Ascending aorta (tissue), 2 donors: ENCODE measurements at places on chromosomes 16 and 17.

- no peak for DNase-seq
These were observed 187.5 kb downstream of the TANC2 start for GRCh38 chr17:63153488-63153887.

DNA sequence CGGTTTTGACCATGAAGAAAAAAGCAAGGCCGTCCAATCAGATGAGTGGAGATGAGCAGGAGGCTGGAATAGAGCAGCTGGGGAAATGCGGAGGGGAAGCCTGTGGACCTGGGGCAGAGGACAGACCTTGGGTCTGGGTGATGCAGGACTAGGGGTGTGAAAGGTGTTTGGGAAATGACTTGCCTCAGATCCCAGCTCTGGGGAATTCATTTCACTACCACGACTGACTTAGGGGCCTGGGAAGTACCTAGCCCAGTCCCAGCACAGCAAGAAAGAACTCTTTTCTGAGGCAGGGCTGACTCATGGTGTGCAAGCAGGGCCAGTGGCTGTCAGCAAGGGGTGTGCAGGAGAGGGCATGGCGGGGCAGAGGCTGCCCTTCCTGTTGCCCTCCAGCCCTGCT is 14.8 kb downstream of the DNAI2 start:
- DNase-seq, result no peak

DNA sequence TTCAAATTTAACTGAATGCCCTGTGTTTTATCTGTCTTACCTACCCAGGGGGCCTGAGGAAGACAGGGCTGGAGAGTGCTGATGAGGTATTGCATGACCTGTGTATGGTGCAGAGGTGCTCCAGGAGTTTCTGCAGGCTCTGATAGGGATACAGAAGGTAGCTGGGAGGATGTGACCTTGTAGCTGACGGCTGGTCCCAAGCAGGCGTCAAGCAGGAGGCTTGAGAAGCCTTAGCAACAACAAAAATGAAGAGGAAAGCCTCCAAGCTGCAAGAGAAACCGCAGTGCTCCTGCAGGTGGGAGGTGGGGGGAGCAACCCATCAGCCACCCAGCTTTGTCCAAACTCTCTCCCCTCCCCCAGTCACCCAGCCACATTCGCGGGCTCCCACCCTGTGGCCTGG is 40.4 kb downstream of the LAT start:
- DNase-seq, result no peak

- DNase-seq, result no peak
These were observed 36.2 kb downstream of the ABR start for GRCh38 chr17:1143573-1143972.

DNA sequence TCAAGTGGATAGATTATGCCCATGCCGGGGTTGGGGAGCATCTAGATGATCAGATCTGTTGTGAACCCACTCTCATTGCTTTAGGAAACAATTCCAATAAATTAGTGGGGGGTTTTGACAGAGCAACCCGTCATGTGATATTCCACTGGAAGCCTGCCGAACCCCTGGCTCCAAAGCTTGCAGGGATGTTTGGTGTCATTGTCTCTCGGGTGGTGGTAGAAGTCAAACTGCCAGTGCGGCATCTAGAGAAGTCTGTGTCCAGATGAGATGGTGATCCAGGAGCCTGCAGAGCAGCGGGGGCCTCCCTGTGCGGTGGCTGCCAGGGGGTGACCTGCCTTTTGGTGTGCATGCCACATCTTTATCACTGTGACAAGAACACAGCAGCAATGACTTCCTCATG is 91.7 kb downstream of the SHISA6 start:
- DNase-seq, result no peak

GRCh38 chr16:11610580-11610979 is 23.9 kb upstream of the LITAF start:
- DNase-seq, result no peak

DNA sequence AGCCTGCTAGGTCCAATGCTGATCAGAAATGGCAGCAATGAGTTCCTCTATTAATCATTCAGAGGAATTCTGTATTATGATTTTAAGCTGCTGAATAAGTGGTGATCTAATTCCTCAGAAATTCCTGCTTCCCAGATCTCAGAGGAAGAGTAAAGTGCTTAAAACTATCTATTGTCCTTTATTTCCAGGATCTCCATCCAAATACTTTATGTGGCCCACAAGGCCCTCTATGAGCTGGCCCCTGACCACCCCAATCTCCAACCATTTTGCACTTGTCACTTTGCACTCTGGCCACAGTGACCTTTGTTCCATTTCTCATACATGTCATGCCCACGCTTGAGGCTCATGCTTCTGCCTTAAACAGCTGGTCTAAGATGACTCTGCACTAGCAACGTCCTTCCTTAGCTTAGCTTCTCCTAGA is 93.7 kb downstream of the CA10 start:
- DNase-seq, result no peak

- peak; percentile 60 for DNase-seq
These were observed 113.8 kb upstream of the SMURF2 start for GRCh38 chr17:64775701-64776570.

DNA sequence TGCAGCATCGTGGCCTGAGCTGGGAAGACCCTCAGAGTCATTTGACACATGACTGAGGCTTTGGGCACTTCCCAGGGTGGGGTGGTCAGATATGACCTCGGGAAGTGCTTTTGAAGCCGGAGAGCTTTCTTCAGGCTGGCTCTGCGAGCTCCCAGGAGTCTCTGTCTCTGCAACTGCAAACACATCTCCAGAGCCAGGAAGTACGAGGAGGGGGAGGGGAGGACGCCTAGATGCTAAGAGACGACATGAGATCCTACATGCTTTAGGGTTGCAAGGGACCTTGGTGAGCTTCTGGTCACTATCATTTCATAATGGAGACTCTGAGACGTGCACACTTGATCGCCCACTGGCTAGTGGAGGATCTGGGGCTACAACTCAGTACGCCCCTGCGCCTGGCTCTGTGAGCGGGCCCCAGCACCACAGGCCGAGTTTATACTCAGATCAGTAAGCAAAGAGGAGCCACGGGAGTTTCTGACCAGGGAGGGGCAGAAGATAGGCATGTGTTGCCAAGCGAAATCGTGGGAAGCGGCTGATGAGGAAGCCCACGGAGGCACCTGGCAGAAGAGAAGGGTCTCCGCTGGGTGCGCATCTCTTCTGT is 527 bp upstream of the MGAT5B start:
- DNase-seq, result no peak

DNA sequence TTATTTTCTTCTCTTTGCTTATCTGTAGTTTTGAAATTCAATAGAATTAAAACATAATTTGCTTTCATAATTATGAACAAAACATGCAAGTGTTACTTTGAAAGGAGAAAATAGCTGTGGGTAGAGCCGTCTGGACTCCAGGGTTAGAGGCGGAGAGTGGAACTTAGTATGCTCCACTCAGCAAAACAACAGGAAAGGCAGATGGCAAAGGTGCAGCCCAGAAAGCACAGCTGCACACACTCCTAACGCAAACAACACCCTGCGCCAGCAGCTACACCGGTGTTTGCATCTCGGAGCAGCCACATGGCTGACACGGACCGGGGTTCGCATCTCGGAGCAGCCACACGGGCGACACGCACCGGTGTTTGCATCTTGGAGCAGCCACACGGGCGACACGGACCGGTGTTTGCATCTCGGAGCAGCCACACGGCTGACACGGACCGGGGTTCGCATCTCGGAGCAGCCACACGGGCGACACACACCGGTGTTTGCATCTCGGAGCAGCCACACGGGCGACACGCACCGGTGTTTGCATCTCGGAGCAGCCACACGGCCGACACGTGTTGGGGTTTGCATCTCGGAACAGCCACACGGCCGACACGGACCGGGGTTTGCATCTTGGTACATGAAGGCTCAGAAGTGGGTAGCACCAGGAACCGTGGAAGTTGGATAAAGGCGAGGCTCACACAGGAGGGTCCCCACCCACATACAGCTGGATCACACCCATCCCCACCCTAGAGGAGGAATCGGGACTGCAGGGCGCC is 12.2 kb upstream of the CAPN15 start:
- DNase-seq, result no peak

GRCh38 chr17:68324114-68324513 is 32.8 kb downstream of the ARSG start:
- no peak for DNase-seq

DNA sequence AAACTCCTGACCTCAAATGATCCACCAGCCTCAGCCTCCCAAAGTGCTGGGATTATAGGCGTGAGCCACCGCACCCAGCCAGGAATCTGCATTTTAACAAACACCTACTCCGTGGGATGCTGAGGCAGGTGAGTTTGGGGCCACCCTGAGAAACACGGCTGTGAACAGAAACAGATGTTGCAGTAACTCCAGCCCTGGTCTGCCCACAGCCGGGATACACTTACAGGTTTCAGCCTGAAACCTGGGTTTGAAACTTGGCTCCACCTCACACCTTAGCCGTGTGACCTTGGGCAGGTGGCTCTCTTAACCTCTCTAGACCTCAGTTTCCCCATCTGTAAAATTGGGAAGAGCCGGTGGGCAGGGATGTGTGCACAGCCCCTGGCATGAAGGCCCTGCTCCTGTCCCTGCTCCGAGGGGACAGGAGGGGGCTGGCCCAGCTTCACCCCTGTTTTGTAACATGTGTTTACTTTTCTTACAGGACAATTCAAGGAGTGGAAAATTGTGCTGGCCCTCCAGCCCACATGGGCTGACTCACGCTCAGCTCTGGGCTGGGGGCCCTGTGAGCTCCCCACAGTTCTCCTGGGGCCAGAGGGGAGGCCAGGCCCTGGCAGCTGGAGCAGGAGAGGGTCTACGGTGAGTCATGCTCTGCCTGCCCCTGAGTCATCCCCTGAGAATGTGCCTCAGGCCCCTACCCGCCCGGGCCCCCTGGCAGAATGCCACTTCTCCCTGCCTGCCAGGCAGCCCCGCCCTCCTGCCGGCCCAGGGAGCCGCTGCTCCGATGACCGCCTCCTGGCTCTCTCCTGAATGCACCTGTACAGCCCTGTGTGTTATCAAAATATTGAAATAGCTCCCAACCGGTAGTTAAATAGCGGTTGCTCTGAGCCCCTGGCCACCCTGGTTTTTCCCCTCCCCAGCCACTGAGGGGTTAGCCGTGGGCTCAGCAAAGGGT is 7.7 kb upstream of the PPL start:
- peak; percentile 90 for DNase-seq

DNA sequence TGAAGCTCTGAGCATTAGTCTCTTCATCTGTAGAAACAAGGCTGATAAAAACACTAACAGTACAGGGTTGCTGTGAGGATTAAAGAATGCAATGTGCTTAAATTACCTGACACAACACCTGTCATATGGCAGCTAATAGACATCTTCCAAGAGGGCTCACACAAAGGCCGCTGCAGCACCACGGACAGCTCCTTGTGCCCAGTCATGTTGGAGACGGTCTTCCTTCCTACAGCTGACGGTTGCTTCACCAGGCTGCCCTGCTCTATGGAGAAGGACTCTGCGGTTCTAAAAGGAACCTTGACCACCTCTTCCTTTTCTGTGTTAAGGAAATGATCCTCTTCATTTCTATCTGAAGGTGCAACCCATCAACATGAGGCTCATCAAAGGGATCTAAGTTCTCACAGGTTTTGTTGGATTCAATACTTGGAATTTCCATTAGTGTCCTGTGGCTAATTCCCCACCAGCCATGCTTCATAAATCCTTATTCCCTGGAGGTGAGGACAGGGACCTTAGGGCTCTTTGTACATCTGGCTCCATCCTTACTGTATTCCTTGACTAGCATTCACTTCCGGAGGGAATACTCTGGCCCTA is 138.9 kb upstream of the CES5A start:
- DNase-seq, result no peak

GRCh38 chr17:30600060-30600829 is 123.0 kb downstream of the GOSR1 start:
- peak; percentile 29 for DNase-seq

DNA sequence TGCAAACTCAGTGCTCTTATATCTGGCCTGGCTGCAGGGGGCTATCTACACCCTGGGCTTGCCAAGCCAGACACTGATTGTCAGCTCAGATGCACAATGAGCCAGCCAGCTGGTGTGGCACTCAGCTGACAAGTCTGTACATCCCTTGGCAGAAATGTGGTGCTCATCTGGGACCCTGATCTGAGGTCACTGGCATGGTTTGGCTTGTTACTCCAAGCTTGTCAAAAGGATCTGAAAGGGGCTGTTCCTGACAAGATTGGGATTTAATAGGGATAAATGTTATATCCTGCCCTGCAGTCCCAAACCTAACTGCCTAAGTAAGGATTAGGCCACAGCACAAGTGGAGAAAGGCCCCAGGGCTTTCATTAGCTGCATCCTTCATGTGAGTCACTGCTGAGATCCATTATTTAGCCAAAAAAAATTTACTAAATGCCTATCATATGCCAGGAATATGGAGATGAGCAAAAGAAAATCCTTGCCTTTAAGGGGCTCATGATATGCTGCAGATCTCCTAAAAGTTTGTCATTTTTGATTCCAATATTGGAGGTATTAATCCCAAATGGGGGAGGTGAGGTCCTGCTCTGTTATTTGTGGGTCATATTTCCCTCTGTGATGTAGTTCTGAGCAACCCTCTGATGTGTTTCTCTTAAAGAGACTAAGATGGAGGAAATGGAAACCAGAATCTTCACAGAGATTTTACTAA is 6.3 kb downstream of the SLC6A2 start:
- DNase-seq, result no peak

DNA sequence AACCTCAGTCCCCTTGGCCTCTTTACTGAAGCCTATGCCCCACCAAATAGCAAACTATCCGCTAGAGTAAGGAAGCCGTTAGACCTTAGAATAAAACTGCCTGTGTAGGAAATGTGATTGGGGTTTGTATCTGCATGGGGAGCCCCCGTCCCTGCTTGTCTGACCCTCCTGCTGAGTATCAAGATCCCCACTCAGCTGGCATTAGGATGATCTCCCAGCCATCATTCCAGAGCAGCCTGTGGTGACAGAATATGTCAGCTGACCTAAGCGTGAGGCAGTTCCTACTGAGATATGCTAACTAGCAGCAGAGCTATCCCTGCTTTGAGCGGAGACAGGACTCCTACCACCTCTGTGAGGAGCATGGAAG is 645 bp upstream of the GFOD2 start:
- DNase-seq, result no peak

DNA sequence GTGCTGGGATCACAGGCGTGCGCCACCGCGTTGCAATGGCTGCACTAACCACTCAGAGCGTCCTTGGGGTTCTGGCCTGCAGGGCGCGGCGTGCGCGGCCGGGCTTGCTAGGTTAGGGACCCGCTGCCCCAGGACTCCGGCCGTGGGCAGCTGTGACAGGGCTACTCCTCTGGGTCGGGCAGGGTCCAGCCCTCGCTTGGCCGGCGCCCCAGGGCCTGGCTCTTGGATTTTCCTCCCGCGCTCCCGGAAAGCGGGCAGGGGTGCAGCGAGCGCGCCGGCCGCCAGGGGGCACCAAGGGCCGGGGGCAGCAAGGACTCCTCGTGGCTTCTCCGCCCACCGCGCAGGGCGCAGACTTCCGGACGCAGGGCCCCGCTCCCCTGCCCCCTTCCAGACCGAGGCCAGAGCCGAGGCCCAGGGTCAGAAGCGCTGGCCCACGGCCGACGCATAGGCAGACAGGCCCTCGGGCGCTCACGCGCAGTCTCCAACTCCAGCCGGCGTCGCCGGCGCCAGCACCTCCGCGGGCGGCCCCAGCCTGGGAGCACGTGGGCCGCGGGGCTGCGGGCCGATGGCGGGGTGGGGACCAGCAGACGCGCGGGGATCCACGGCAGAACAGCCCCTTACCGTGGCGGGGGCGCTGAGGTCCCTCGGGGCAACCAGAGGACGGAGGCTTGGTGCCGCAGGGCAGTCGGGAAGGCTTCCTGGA is 355 bp downstream of the TLE7 start:
- no peak for DNase-seq

- peak; percentile 81 for DNase-seq
These were observed 7.0 kb downstream of the PLXDC1 start for GRCh38 chr17:39144416-39144840.
